ENCODE measurements at places on chromosomes 4 and X.

DNA sequence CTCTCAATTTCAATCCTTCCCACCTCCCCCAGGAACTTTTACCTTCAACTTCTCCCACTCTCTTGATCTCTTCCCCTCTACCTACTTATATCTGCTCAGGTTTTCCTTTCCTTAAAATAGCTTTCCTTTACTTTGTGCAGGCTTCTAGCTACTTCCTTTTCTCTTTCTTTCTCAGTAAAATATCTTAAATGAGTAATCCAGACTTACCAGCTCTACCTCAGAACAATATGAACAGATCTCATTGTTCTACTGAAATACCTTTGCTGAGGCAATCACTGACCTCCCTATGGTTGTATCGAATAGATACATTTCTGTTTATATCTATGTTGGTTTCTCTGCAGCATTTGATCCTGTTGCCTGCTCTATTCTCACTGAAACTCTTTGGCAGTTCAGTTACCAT is 86.7 kb upstream of the WDR44 start:
- DNase-seq: no peak

- no peak for DNase-seq
Measured at GRCh38 chrX:81316163-81316562, 114.3 kb downstream of the SH3BGRL start.

GRCh38 chr4:111770514-111770913 is 374.7 kb upstream of the FAM241A start:
- DNase-seq: no peak

DNA sequence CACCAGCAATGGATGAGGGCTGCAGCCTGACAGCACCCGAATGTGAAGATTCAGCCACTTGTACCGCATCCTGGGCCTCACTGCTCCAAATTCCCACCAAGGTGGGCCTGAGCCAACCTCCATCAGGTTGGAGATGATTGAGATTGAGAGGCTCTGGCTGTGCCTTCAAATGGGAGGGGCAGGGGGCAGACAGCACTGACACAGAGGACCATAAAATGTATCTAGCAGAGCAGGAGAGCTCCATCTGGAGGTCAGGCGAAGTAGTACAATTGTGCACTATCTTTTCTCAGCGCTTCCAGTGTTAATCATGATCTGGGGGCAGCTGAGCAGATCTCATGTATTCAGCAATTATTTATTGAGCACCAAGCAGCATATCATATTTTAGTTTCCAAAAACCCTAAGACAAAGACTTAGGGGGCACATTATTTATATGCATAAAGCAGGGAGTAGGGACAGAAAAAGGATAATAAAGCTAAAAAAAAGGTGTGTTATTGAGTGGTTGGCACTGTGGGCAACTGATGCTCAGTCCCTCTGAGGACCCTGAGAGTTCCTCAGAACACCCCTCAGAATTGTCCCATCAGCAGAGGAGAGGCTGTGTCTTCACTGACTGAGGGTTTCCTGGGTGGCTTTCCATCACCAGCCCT is 31.6 kb upstream of the C1QTNF7 start:
- no peak for DNase-seq

DNA sequence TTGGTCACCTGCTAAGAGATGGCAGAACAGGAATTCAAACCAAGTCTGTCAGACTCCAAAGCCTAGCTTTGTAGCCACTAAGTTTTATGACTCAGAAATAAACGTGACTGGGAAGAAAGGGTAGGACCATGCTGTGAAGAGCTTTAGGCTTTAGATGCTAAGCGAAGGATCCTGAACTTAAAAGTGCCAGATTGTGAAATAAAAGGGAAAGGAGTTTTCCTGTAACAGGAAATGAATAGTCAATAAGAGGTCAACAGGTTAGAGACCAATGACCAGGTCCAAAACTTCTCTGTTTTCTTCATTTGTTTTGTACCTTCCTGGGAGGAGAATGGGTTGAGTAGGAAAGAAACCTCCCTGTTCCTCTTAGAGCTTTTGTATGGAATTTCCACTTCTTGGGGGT is 98.8 kb upstream of the EOLA2 start:
- DNase-seq: no peak

- no peak for DNase-seq
Measured at GRCh38 chr4:102169345-102169744, 175.9 kb downstream of the SLC39A8 start.

GRCh38 chr4:113700602-113701150 is 60.9 kb downstream of the CAMK2D start:
- no peak for DNase-seq

GRCh38 chr4:81903212-81903611 is 431.5 kb upstream of the RASGEF1B start:
- DNase-seq: no peak

GRCh38 chr4:33931026-33931425 is 2313.3 kb downstream of the ARAP2 start:
- no peak for DNase-seq

GRCh38 chr4:1082215-1083182 is 30.9 kb downstream of the RNF212 start:
- peak; percentile 68 for DNase-seq

GRCh38 chr4:155964016-155964891 is 10.6 kb upstream of the CTSO start:
- no peak for DNase-seq

- DNase-seq: no peak
Measured at GRCh38 chr4:150849016-150849415, 166.1 kb downstream of the LRBA start.

- DNase-seq: no peak
Measured at GRCh38 chrX:81957900-81958545, 756.1 kb downstream of the SH3BGRL start.

DNA sequence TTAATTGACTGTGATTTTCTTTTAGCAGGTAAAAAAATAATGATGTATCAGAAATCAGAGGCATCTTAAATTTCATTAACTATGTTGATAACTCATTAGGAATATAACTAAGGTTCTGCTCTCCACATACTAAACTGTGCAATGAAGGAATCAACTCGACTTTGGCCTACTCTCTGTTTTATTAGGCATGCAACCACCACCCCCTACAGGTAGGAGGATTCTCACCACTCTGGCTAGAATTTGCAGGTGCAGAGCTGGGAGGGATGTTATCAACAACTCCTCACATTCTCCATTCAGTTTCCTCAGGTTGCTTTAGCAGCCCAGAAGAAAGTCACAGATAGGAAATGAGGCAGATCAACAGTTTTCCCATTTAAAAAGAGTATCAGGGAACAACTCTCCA is 160.1 kb downstream of the COX18 start:
- DNase-seq: no peak

GRCh38 chr4:6395466-6396228 is 76.8 kb downstream of the PPP2R2C start:
- no peak for DNase-seq

DNA sequence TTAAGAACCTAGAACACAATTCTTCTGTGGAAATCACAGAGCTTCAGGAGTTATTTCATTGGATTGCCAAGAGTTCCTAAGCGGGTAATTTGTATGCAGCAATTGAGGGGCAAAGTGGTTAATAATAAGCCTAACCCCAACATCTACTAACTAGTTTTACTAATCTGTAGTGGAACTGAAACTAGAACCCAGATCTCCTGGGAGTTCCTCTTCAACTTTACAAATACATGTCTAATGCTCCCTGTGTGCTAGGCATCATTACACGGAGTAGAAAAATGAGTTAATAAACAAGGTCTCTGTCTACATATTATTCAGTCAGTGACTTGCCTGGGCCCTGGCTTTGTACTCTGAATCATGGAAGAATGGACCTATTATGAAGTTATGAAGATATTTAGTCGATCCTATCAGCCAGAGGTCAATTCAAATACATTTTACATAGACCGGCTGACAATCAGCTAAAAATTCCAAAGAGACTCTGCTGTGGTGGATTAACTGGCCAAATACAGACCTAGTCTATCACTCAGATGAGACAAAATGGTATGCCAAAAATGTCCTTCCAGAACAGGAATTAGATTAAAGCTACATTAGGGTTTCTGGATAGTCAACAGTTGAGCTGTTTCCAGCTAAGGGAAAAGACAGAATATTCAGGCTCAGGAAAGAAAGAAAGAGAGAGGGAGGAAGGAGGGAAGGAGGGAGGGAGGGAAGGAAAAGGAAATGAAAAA is 326.0 kb downstream of the FBXW7 start:
- DNase-seq: no peak
